ENCODE measurements at places on chromosomes 11 and 22.
A peak's percentile ranks its signal among the peaks of the same experiment; 100 is the strongest.

DNA sequence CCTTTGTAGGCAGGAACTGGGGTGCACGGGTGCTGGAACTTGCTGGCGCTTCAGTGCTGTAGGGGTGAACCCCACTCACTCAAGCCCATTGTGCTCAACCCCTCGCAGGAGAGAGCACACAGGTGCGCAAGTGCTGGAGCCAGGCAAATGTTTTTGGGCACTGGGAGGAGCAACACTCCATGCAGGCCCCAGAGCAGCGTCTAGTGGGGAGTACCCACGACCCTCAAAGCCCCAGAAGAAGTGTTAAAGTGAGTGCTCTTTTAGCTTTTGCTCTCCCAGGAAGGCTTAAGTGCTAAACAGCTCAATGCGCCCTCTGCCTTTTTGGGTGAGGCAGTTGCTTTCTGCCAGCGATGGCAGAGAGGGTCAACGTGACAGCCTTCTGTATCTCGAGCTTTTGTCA is 282.2 kb upstream of the ARHGAP42 start:
- H3K4me1 ChIP-seq, result no peaks in the 10 kb centered on the region
- no peaks in the 10 kb centered on the region for H3K36me3 ChIP-seq

- no peak overlapping the region for H3K4me3 ChIP-seq
- no peak for DNase-seq
- H3K36me3 ChIP-seq, result no peaks in the 10 kb centered on the region
- no peak overlapping the region for H3K27ac ChIP-seq
Measured at GRCh38 chr22:44357296-44357965, 44.7 kb upstream of the SHISAL1 start.

DNA sequence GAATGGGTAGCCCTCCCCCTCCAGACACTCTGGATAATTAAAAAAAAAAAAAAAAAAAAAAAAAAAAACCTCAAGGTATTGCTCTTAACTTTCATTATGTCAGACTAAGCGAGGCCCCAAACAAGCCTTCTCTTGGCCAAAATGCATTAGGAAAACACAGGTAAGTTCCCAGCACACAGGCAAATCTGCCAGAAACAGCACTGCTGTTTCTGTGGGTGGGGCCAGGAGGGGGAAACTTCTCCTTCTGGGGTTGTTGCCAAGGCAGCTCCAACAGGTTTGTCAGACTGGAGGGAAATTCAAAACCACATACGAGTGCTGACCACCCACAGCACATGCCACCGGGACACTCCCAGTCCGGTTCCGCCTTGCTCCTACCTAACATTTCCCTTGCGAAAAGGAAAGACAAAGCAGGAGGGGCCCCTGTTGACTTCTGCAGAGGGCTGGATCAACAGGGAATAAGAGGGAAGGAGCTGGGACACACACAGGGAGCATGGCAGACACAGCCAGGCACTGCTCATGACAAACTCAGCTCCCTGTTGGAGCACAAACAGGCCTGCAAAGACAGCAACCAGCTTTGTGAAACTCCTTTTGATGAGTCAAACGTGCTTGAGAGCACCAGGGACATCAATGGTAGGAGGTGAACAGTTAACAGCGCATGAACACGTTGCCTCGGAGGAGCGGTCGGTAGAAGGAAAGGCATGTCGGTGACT is 55.0 kb downstream of the MYH9 start:
- peak overlapping the region; percentile 88 for H3K27ac ChIP-seq
- peaks cover 100% of the 10 kb centered on the region for H3K4me1 ChIP-seq
- peaks cover 6% of the 10 kb centered on the region for H3K36me3 ChIP-seq
- H3K27me3 ChIP-seq, result no peaks in the 10 kb centered on the region
- no peak overlapping the region for H3K4me3 ChIP-seq

DNA sequence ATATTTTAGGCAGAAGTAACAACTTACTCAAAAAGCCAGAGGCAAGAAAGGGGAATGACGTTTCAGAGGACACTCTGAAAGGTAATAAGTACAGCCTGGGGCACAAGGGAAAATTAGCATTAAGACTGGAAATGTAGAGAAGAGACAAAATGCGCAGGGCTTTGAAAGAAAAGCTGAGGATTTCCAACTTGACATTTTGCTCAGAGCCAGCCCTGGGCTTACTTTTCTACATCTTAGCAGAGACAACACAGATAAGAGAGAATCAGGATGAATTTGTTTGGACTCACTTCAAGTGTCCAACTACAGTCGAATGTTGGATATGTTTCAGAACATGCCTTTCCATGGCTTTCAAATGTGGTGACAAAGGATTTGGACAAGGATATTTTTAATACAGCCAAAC is 808.9 kb upstream of the LUZP2 start:
- no peaks in the 10 kb centered on the region for H3K36me3 ChIP-seq
- no peak overlapping the region for H3K27ac ChIP-seq
- no peak for DNase-seq
- H3K27me3 ChIP-seq, result no peaks in the 10 kb centered on the region
- no peak overlapping the region for H3K4me3 ChIP-seq

DNA sequence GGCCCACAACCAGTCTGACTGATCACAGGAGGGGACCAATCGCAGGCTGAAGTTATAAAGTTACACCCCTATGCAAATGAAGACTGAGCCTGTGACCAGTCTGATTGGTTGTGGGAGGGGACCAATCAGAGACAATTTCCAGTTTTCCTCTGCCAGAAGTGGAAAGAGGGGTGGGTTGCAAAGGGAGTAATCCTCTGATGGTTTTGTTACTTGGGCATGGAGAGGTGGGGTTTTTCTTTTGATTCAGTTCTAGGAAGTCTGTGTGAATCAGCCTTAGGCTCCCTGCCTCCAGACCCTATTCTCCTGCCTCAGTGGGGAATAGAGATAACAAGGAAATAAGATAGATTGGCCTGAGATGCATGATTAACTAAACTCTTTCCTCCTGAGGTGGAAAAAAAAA is 9.9 kb downstream of the OR6M1 start:
- no peak for DNase-seq
- no peaks in the 10 kb centered on the region for H3K36me3 ChIP-seq
- H3K4me1 ChIP-seq, result no peaks in the 10 kb centered on the region
- no peaks in the 10 kb centered on the region for H3K27me3 ChIP-seq
- no peak overlapping the region for H3K4me3 ChIP-seq

DNA sequence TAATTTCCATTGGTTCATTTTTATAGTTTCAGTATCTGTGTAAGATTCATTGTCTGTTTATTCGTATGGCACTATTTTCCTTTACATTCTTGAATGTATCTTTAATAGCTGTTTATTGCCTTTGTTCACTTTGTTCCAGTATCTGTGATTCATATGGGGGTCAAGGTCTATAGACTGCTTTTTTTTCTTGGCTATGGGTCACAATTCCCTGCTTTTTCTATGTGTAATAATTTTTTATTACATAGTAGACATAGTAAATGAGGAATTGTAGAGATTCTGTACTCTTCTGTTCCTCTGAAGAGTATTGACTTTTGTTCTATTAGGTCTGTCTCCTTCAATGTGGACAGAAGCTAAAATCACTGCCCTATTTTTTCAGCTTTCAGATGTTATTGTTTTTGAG is 10.5 kb downstream of the ACRV1 start:
- H3K27ac ChIP-seq, result no peak overlapping the region
- no peaks in the 10 kb centered on the region for H3K36me3 ChIP-seq
- H3K27me3 ChIP-seq, result no peaks in the 10 kb centered on the region
- no peak overlapping the region for H3K4me3 ChIP-seq
- no peak for DNase-seq
- H3K4me1 ChIP-seq, result no peaks in the 10 kb centered on the region

DNA sequence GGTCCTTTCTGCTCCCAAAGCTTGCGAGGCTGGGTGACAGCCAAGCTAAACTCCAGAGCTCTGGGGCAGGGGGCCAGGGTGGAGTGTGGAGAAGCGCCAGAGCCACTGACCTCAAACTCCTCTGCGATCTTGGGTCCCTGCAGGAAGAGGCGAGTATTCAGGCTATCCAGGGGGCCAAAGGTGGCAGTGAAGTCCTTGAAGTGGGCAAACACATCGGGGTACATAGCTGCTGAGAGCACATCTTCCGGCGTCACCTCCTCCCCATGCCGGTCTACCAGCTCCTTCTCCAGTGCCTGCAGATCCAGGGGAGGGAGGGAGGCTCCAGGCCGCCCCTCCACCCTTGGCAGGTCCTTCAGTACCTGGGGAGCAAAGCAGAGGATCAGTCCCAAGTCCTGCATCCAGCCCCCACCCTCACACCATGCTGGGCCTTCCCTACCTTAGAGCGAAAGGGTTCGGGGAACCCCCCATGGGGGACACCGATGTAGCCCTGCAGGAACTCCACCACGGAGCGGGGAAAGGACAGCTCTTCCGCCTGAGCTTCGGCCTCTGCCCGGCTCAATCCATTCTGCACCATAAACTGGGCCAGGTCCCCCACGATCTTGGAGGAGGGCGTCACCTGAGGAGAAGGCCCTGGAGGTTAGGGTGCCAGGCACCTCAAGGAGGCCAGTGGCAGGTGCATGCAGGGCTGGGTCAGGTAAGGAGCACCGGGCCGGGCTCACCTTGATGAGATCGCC is 6.4 kb downstream of the RCE1 start:
- H3K36me3 ChIP-seq, result peaks cover 20% of the 10 kb centered on the region
- no peak for DNase-seq
- H3K27ac ChIP-seq, result no peak overlapping the region
- no peak overlapping the region for H3K4me3 ChIP-seq
- H3K27me3 ChIP-seq, result no peaks in the 10 kb centered on the region
- H3K4me1 ChIP-seq, result peaks cover 5% of the 10 kb centered on the region

GRCh38 chr11:131894615-131895544 is 524.5 kb downstream of the NTM start:
- no peaks in the 10 kb centered on the region for H3K4me1 ChIP-seq
- no peaks in the 10 kb centered on the region for H3K27me3 ChIP-seq
- H3K4me3 ChIP-seq, result no peak overlapping the region

DNA sequence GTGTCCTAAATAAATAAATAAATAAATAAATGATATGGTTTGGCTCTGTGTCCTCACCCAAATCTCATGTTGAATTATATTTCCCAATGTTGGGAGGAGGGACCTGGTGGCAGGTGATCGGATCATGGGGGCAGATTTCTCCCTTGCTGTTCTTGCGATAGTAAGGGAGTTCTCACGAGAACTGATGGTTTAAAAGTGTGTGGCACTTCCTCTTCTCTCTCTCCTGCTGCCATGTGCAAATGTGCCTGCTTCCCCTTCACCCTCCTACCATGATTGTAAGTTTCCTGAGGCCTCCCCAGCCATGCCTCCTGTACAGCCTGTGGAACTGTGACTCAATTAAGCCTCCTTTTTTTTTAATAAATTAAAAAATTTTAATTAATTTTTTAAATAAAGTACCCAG is 138.2 kb downstream of the FBXO7 start:
- no peak overlapping the region for H3K4me3 ChIP-seq
- no peaks in the 10 kb centered on the region for H3K27me3 ChIP-seq
- H3K27ac ChIP-seq, result no peak overlapping the region
- no peak for DNase-seq
- peaks cover 13% of the 10 kb centered on the region for H3K4me1 ChIP-seq

DNA sequence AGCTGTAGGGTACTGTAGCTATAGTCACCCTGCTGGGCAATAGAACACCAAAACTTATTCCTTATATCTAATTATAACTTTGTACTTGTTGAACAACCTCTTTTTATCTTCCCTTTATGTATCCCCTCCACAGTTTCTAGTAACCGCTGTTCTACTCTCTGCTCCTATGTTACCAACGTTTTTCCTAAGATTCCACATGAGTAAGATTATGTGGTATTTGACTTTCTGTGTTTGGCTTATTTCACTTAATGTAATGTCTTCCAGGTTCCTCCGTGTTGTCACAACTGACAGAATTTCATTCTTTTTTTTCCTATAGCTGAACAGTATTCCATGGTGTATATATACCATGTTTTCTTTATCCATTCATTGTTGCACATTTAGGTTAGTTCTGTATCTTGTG is 258.4 kb downstream of the DYNC2H1 start:
- no peak overlapping the region for H3K4me3 ChIP-seq
- H3K36me3 ChIP-seq, result no peaks in the 10 kb centered on the region
- H3K27ac ChIP-seq, result no peak overlapping the region
- no peak for DNase-seq
- H3K4me1 ChIP-seq, result no peaks in the 10 kb centered on the region

DNA sequence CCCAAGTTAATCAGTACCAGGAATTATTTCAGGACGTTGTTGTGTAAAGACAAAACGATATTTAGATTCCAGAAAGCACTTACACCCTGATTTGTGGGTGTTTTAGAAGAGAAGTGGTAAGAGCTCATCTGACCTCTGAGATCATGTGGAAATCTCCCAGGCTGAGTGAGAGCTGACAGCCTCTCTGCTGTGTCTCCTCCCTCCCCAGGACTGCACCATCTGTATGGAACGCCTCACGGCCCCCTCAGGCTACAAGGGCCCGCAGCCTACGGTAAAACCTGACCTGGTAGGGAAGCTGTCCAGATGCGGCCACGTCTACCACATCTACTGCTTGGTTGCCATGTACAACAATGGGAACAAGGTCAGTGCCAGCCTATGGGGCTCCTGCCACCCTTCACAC is 20.0 kb downstream of the DTX4 start:
- peaks cover 5% of the 10 kb centered on the region for H3K36me3 ChIP-seq
- DNase-seq, result peak; percentile 34
- no peak overlapping the region for H3K4me3 ChIP-seq

GRCh38 chr11:45181193-45181888 is 34.9 kb downstream of the PRDM11 start:
- peak overlapping the region; percentile 88 for H3K27ac ChIP-seq
- H3K4me3 ChIP-seq, result peak overlapping the region; percentile 75
- H3K27me3 ChIP-seq, result no peaks in the 10 kb centered on the region
- H3K4me1 ChIP-seq, result peaks cover 24% of the 10 kb centered on the region

- H3K36me3 ChIP-seq, result no peaks in the 10 kb centered on the region
- no peak for DNase-seq
- H3K27ac ChIP-seq, result no peak overlapping the region
- no peaks in the 10 kb centered on the region for H3K27me3 ChIP-seq
- no peaks in the 10 kb centered on the region for H3K4me1 ChIP-seq
Measured at GRCh38 chr22:32355760-32356159, 1.9 kb upstream of the RFPL3 start.

GRCh38 chr22:42368379-42369249 is 63.6 kb downstream of the NFAM1 start:
- peaks cover 29% of the 10 kb centered on the region for H3K4me1 ChIP-seq
- peak overlapping the region; percentile 55 for H3K4me3 ChIP-seq
- H3K27me3 ChIP-seq, result peaks cover 7% of the 10 kb centered on the region
- H3K36me3 ChIP-seq, result no peaks in the 10 kb centered on the region
- H3K27ac ChIP-seq, result no peak overlapping the region

- no peak overlapping the region for H3K27ac ChIP-seq
- no peaks in the 10 kb centered on the region for H3K27me3 ChIP-seq
Measured at GRCh38 chr11:134560066-134560465, 148.0 kb upstream of the B3GAT1 start.

GRCh38 chr11:134741453-134742223 is 329.6 kb upstream of the B3GAT1 start:
- no peaks in the 10 kb centered on the region for H3K4me1 ChIP-seq
- DNase-seq, result no peak
- H3K4me3 ChIP-seq, result no peak overlapping the region
- no peak overlapping the region for H3K27ac ChIP-seq
- H3K36me3 ChIP-seq, result no peaks in the 10 kb centered on the region
